ENCODE measurements at places on chromosomes 16 and 17.

- no peak for DNase-seq
Measured at GRCh38 chr16:86886651-86887050, 308.3 kb downstream of the FOXL1 start.

- DNase-seq, result no peak
Measured at GRCh38 chr17:77696151-77696720, 262.3 kb upstream of the TNRC6C start.

GRCh38 chr17:50837286-50837979 lies 2.0 kb downstream of the WFIKKN2 start:
- no peak for DNase-seq

- DNase-seq, result no peak
Measured at GRCh38 chr16:89257281-89257731, 39.8 kb downstream of the ZNF778 start.

DNA sequence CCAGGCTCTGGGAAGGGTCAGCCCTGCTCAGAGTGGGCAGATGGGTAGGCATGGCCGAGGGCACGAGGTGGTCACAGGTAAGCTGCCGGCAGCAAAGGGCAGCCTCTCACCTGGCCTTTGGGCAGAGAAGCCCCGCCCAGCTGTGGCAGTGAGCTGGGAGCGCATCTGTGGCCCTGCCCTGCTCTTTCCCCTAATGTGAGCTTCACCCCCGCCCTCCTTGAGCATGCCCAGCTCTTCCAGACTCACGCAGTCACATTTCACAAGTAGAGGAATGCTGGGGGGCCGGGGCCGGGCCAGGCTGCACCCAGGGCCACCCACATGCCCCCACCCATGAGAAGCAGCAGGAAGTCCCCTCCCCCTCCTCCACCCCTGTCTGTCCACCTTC lies 40.7 kb upstream of the SLC38A10 start:
- no peak for DNase-seq

- DNase-seq, result no peak
Measured at GRCh38 chr16:57994778-57995177, 5.7 kb downstream of the ZNF319 start.

DNA sequence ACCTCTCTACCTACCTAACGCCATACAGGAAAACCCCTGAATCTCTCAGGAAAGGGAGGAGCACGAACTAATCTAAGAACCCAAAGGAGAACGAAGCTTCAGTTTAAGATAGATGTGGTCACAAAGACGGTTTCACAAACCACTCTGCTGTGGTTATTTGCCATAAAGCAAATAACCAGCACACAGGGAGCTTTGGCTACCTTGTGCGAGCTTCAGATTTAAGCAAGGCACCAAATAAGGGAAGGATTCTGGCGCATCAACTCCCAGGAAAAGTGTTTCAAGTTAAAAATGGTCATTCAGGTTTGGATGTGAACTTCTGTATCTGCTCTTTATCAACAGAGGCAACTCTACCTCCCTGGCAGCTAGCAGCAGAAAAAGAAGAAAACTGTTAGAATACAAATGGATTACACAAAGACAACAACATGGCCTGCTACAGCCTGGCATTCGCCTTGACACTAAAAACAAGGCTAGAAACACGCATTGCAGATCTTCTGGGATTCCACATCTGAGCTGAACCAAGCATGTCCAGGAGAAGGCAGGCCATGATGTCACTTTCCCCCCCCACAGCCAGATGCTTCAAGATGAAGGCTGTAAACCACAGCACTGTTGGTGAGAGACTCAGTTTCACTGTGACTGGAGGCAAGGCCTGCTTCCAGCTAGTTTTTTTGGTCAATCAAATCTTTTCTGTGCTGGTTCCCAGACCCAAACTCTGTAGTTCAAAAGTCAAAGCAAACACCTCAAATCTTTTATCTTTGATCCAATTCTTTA lies 43.6 kb downstream of the SMG6 start:
- peak; percentile 34 for DNase-seq

GRCh38 chr16:67028167-67028695 lies 718 bp upstream of the CBFB start:
- no peak for DNase-seq
